ENCODE measurements at places on chromosomes 6 and 20.

DNA sequence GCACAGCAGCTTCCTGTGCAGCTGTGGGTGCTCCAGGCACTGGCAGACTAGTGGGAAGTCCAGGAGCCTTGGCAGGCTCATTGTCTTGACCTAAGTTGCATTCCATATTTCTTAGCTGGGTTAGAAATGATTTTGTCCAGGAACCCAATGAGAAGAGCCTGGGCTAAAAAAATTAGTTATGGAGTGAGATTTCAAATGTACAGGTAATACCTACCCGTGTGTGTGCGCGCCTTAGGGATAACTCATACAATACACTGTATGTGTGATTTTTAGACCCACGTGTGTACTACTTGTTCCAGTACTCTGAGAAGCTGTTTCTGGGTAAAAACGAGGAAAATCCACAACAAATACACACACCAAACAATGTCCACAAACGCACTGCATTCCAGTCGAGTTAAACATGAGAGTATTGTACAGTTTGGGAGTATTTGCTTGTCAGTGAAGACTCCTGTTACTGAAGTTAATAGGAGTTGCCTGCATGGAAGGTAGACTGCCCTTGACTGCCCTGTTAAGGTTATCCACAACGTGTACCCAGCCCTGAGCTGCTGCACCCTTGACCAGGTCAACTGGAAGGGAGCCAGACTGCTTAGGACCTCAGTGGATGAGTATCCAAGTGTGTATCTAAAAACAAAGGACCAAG is 1.4 kb downstream of the PAQR8 start:
- no peak for DNase-seq

GRCh38 chr6:129183187-129183591 is 300.3 kb downstream of the LAMA2 start:
- DNase-seq, result no peak

- DNase-seq, result no peak
These were observed 4.9 kb downstream of the TCF15 start for GRCh38 chr20:605237-605636.

DNA sequence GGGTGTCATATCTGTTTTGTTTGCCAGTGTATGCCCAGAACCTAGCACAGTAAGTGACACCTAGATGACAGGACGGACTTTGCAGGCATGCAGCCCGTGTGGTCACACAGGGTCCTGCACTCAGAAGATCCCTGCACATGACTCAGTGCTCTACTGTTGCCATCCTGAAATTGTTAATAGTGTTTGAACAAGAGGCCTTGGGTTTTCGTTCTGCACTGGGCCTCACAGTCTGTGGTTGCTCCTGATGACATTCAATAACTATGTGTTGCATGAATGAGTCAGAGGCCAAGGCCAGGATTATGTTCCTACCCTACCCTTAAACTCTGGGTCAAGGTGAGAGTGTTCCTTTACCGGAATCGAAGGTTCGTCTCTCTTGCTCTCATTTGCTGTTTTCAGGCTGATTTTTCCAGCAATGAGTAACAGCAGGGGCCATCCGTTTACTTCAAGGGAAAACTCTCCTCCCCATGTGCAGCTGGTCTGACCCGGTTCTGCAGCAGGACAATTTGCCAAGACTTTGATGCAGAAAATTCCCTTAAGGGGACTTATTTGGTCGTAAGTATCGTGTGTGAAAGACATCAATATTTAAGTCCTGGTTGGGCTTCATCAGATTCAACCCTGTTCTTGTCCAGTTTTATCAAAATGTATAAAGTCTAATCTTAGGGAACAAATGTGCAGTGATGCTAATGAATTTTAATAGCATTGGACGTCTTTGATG is 13.0 kb upstream of the PFDN4 start:
- DNase-seq, result no peak

DNA sequence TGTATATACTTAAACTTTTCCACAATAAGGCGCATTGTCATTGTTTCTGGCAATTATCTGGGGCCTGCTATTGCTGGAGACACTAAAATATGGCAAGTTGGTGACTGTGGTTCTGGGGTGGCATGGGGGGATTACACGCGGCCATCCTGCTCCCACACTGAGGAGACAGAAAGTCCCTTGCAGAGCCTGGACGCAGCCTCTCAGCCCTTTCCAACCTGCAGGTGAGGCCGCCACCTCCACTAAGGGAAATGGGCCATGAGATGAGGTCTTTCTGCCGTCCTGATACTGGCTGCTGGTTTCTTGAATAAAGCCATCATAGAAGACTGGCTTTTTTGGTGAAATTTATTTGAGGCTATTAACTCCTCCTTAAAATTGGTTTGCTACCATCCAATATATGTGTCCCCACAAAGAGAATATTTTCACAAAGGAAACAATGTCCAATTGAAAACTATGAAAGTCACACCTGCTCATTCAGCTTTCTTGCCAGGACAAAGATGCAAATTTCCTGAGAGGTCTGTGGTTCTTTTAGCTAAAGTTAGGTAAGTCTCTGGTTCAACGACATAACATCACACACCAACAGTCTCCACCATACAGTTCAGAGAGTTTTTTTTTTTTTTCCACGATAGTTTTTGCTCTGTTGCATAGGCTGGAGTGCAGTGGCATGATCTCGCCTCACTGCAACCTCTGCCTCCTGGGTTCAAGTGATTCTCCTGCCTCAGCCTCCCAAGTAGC is 13.0 kb downstream of the TXNDC5 start:
- DNase-seq, result no peak

DNA sequence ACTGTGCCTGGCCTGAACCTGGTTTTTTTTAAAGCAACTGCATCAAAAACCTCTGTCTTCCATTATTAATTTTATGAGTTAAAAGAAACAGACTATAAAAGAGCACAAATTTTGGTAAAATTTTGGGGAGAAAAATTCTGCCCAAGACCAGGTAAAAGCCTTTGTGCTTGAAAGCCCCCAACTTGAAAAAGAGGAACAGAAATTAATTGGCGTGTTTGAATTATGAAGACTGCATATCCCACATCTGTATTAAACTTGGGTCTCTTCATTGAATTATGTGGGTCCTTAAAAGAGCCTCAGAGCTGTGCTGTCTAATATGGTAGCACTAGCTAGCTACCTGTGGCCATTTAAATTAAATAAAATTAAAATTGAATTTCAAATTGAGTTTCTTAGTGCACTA is 41.2 kb downstream of the COL11A2 start:
- no peak for DNase-seq

GRCh38 chr6:101830501-101831031 is 437.1 kb downstream of the GRIK2 start:
- DNase-seq, result no peak

DNA sequence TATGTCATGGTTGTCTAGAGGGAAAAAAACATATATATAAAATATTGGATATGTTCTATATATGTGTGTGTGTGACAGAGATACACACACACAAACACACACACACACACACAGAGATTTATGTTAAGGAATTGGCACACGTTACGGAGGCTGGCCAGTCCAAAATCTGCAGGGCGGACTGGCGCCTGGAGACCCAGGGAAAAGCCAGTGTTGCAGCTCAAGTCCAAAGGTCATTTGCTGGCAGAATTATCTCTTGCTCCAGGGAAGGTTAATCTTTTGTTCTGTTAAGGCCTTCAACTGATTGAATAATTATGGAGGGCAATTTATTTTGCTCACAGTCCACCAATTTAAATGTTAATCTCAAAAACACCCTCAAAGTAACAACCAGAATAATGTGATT is 37.5 kb upstream of the PDE7B start:
- DNase-seq, result no peak

GRCh38 chr6:56329271-56330050 is 82.1 kb upstream of the COL21A1 start:
- DNase-seq, result no peak

All from NCI-H1105 treated with DMSO at 0.1 percent for 48 hours (cell line).